ENCODE measurements at places on chromosomes 2 and 18.

GRCh38 chr2:60976875-60977561 lies 40.5 kb upstream of the PEX13 start:
- no peak for DNase-seq

DNA sequence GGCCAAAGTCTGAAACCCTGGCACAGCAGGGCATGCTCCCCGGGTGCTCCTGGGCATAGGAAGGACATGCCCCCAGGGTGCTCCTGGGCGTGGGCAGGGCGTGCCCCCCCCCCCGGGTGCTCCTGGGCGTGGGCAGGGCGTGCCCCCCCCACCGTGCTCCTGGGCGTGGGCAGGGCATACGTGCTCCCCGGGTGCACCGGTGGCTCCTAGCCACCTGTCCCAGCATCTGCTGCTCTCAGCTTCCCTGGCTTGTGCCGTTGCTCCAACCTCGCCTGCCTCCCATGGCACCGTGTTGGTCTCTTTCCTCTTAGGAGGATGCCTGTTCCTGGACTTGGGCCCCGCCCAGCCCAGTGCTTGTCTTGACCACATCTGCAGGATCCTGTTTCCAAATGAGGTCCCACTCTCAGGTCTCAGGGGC lies 95.6 kb upstream of the CTDP1 start:
- no peak for DNase-seq

DNA sequence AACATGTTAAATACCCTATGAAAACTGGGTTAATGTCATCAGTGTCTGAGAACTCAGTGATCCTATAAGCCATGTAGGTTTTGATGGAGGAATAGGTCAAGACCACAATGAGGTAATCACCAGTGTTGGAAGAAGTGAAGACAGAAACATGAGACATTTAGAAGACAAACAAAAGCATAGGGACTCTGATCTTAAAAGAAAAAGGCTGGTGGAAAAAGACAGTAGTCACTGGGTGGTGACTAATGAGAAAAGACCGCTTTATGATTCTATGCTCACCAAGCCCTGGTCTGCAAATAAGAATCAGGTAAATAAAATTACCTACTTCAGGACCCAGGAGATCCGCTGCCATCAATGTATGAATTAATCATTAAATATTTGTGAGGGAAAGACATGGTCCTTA lies 271.9 kb downstream of the GPD2 start:
- DNase-seq, result no peak

DNA sequence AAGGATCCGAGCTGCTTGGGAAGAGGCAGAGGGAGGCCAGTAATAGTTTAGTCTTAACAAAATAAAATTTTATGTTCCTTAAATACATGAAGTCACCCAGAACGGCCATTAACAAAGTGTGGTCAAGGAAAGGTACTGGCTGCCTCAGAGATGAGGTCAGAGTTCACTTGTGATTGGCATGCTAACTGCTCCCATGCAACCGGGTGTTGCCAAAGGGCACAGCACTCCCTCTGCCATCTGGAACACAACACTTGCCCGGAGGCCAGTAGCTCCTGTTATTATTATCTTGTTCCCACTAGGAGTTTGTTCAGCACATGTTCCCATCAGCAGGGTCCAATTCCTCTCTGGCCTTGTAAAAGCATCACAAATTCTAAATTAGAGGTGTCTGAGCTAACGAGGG lies 207.0 kb downstream of the CYP26B1 start:
- DNase-seq, result no peak

DNA sequence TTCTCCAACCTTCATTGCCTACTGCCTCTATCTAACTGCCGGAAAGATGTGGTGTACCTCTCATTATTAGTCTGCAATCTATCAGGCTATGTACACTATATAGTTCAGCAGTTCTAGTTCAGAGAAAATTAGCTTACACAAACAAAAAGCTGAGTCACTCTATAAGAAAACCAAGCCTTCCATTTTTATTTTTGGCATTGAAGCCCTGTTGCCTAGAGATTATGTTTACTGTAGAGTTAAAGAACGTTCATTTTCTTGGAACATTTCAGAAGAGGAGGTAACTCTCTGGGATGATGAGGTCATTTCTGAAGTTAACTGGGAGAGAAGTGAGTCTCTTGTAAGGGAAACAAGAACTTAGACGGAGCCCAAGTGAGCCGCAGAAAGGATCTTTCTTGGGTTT lies 133.5 kb downstream of the FAM124B start:
- DNase-seq, result no peak

DNA sequence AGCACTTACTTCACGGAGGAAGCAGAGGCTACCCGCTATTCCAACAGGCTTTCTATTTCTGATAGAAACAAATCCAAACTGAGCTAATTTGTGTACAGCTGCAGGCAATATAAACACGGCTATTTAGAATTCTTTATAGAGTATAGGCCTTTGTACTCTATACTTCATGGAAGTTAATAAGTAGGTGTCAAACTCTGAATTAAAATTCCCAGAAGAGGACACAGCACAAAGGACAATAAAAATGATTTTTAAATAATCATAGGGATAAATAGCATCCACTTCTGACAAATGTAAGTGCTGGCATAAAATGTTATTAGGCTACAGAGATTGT lies 261.5 kb downstream of the AFF3 start:
- no peak for DNase-seq

- no peak for DNase-seq
Observed at GRCh38 chr2:177298191-177298590, 33.7 kb upstream of the NFE2L2 start.

GRCh38 chr2:105604938-105605337 lies 139.8 kb upstream of the NCK2 start:
- DNase-seq, result no peak

- DNase-seq, result no peak
Observed at GRCh38 chr2:238954841-238955591, 107.1 kb downstream of the TWIST2 start.

DNA sequence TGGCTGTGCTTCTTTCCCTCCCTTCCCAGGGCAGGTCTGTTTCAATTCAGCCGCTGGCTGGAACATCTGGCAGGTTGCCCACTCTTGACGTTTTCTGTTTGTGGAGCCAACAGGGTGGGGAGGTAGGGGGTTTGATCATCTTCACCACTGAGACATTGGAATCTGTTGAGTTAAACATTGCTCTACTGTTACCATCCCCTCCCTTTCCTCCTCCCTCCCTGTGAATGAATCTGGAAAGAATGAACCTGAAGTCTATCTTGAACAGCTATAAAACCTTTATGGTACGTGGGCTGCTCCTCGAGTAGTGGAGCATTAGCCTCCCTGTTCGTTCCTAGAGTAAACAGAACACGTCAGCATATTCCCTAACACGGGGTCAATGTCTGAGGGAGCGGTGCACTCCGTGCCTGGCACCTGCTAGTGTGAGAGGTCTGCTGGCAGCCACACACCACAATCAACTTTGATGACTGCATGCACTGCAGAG lies 249.9 kb upstream of the RBBP8 start:
- DNase-seq, result no peak

DNA sequence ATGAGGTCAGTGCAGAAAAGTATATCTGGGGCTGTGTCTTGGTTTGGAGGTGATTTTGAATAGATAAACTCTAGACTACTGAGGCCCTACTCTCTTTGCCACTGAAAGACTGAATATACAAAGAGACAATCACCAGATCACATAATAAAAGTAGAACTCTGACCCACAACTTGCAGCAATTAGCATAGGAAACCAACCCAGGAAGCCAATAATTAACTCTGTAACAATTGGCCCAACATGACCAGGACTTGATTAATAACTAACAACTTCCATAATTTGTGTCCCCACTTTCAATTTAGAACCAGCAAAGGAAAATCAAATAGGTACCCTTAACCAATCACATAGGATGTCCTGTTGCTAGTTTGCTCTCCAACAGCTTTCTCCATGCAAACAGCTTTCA lies 1104.9 kb upstream of the CELF4 start:
- no peak for DNase-seq

DNA sequence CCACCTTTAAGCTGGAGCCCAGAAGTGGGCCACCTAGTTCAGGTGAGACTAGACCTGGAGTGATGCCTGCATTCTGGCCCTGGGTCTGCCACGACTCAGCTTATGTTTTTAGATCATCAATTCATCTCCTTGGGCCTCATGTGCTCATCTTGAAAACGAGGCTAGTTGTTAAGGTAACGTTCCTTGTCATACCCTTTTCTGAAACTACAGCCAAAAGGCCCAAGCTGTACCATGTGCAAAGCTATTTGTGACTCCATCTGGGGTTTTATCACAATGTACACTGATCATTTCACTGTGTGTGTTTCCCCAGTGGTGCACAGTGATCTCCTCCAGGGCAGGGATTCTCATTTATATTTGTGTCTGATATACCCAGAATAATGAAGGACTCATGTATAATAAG lies 138.4 kb upstream of the COPS8 start:
- DNase-seq, result no peak

DNA sequence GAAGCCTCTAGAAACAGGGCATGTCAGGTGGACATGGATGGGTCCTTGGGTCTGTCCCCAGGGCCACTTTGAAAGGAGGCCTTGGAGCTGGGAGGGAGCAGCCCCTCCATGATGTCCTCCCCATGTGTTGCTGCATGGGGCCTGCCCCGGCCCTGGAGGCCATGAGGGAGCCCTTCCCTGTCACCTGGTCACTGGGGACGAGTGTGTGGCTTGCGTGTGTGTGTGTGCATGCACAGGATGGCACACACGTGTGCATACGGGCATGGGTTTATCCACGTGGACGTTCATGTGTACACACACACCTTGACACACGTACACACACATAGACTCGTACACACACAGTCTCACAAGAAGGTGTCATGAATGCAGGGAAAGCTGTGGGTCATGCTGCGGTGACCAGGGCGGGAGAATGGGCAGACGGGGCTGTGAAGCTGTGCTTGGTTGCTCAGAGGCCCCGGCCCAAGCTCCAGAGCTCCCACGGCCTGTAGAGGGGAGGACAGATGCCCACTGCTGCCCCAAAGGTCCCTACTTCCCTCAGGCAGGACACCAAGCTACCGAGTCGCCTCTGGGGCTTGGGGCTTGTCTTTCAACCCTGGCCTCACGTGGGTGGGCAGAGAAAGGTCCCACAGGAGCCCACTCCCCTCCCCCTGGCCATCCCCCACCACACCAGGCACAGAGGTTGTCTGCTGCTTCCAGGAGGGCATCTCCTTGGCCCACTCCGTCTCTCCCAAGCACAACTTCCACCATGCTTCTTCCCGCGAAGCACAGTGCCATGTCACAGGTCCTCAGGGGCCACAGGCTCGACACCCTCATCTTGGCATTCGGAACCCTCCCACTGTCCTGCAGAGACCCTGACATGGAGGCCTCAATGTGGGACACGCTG lies 42.3 kb upstream of the GPC1 start:
- no peak for DNase-seq

DNA sequence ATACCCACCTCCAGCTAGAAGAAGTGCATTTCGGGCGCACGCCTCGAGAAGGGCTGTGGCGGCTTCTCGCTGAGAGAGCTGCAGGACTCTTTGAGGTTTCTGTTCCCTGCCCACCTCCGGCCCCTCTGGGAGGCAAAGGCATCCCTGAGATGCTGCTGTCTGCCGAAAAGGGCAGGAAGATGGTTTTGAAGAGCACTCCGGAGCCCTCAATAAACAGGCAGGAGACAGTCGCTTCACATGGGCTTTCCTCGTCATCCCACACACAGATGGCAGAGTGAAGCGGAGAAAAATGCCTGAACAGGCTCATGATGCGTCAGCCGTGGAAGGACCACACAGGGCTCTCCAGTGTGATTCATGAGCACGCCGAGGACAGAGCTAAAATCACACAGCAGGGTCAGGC lies 25.4 kb upstream of the GLI2 start:
- no peak for DNase-seq

DNA sequence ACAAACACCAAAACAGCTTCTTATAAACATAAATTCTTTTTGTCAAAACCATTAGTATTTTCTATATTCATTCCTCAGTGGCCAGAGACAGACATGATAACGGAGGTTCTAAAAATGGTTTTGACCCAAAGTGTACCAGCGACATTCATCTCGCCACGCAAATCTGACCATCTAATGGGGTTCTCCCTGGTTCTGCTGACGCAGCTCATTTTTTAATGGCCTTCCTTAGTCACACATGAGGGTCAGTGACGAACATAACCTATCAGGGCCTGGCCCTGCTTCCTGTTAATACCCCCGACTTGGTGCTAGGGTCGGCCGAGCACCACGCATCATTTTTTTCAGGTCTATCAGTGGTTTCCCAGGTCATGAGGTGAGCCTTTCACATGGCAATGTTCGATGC lies 45.9 kb upstream of the ARL4C start:
- DNase-seq, result no peak

DNA sequence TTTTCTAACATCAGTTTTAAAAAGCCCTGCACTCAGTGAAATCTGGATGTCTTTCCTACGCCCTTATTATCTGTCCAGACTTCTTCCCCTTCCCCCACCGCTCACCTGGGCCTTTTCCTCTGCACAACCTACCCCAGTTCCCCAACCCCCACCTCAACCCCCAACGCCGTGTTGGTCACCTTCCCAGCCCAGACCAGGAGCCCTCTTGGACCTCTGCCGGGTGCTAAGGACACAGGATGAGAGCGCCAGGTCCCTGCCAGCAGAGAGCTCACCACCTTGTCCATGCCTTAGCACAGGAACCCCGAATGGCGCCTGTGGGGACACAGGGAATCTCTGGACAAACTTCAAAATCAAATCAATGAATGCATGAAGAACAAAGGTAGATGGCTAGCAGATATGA lies 966 bp upstream of the RBM43 start:
- no peak for DNase-seq

DNA sequence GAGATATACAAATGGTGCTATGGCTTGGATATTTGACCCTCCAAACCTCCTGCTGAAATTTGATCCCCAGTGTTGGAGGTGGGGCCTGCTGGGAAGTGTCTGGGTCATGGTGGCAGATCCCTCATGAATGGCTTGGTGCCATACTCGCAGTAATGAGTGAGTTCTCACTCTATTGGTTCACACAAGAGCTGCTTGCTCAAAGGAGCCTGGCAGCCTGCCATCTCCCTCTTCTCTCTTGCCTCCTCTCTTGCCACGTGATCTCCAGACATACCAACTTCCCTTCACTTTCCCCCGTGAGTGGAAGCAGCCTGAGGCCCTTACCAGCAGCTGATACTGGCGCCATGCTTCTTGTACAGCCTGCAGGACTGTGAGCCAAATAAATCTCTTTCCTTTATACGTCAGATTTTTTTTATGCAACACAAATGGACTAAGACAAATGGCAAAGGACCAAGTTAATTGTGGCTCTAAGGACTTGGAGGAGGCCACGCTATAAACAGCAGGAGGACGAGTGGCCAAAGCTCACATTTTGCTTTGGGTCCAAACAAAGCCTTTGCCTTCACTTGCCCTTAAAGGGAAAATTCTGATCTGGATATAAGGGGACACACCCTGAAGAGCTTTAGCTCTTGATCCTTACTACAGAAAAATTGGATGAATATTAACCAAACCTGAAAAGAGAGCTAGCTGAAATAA lies 214.7 kb downstream of the SS18 start:
- DNase-seq, result no peak

Measured in activated CD8-positive, alpha-beta memory T cell treated with anti-CD3 and anti-CD28 coated beads for 48 hours (primary cell).